Vagina (tissue), 2 donors: ENCODE measurements at places on chromosomes 6 and 20. TPM values are rescaled to one million over a fixed set of nuclear protein-coding genes. Genes with fewer than 3 reads are reported as not detected.

The PRICKLE4 gene
- total RNA-seq, result 10.1 TPM

The BYSL gene
- 16.0 TPM for total RNA-seq

- no peak for DNase-seq
Measured at GRCh38 chr6:100062621-100063020, 68.6 kb upstream of the MCHR2 start.

GRCh38 chr6:18763086-18763485 is 375.9 kb downstream of the RNF144B start:
- DNase-seq, result no peak

- no peak for DNase-seq
Measured at GRCh38 chr20:50722424-50723155, 8.8 kb upstream of the PARD6B start.

DNA sequence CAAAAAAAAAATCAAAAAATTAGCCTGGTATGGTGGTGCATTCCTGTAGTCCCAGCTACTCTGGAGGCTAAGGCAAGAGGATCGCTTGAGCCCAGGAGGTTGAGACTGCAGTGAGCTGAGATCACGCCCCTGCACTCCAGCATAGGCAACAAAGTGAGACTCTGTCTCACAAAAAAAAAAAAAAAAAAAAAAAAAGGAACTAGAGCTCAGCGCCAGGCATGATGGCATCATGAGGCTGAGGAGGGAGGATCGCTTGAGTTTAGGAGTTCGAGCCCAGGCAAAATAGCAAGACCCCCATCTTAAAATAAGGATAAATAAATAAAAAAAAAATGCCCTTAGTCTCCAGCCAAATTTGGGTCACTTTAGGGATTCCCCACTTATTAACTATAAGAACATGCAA is 40.4 kb upstream of the PIM1 start:
- no peak for DNase-seq

The LAMA5 gene
- total RNA-seq, result 150 TPM

DNA sequence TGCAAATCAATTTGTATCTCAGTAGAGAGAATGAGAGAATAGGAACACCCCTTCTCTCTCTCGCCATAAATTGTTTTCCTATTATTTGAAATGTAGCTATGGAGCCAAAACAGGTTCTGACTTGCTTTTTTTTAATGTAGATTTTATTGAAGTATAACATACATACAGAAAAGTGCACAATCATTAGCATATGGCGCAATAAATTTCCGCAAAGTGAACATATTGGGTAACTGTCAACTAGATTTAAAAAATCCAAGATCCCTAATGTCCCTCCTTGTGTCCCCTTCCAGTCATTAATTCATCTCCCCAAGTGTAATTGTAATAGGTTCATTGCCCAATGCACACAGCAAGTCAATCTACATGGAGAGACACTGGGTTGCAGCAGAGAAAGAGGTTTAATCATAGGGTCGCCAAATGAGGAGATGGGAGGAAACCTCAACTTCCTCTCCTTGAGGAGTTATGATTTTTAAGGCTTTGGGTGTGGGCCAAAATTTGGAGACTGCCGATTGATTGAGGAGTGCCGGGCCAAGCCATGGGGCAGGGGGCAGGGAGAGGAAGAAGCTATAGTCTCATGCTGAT is 43.3 kb upstream of the TGM3 start:
- DNase-seq, result no peak

DNA sequence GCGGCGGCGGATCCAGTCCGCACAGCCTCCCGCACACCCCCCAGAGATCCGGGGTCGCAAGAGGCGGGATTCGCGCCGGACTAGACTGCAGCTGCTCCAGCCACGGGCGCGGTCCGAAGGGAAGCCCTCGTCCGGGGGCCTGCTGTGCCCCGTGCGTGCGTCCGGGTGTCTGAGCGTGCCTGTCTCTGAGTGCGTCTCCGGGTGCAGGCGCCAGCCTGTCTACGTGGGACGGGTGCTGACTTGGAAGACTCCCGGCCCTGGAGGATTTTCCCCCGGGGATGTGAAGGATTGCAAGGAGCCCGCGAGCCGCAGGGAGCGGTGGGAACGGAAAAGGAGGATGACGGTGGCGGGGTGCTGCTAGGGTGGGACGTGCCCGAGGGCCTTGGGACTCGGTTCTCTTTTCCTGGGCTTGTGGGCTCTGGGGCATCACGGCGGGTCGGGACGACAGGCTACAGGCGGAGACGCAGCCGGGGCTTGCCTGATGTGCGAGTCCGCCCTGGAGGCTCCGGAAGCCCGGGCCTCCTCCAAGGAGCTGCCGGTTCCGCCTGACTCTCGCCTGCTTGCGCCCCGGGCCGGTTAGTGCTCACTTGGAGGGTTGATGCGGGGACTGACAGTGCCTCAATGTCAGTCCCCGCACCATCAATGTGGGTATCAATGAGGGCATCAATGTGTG is 5.7 kb downstream of the MAFB start:
- no peak for DNase-seq

GRCh38 chr6:7939864-7940228 is 29.3 kb upstream of the TXNDC5 start:
- no peak for DNase-seq

DNA sequence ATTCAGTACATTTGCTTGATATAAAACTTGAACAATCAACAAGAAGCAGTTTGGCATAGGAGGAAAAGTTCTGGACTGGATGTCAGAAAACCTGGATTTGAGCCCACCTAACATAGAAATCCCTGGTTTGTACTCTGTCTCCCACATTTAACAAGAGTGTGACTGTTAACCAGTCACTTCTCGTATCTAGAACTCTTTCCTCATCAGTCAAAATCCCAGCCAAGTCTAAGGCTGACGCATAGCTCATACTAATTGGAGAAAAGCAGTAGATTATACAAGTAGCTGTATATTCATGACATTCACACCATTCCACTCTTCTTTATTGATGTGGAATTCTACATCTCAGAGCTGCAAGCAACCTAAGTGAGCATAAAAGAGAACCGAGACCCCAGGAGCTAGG is 222.7 kb downstream of the PHACTR1 start:
- no peak for DNase-seq

- DNase-seq, result no peak
Measured at GRCh38 chr20:12482661-12483060, 526.1 kb upstream of the SPTLC3 start.

The SLC22A16 gene
- not detected for total RNA-seq

- DNase-seq, result no peak
Measured at GRCh38 chr20:63000958-63001357, 5.8 kb downstream of the BHLHE23 start.

The SOX18 gene
- 57.2 TPM for total RNA-seq

GRCh38 chr6:149392535-149392934 is 7.5 kb upstream of the SUMO4 start:
- DNase-seq, result no peak

GRCh38 chr6:45072016-45072415 is 256.1 kb upstream of the RUNX2 start:
- no peak for DNase-seq

The CTNNBL1 gene
- 40.3 TPM for total RNA-seq

GRCh38 chr6:139295901-139296300 is 4.1 kb upstream of the TXLNB start:
- DNase-seq, result no peak

The JPH2 gene
- total RNA-seq, result 13.8 TPM

The SGK2 gene
- 5.4 TPM for total RNA-seq

DNA sequence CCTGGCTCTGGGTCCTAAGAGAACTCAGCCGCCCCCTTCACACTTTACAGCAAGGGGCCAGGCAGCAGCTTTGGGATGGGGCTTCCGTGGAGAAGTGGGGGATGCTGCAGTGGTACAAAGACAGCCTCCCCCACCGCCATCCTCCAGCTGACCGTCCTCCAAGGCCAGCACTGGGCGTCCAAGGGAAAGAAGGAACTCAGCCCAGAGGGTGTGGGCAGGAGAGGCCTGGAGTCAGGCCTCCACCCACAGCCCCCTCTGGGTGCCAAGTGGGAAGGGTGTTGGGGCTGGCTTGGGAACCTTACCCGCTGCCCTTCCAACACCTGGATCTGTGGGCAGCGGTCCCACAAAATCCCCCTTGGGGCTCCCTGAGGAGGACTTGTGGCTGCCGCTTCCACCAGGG is 13.1 kb downstream of the STMN3 start:
- no peak for DNase-seq

GRCh38 chr6:145547594-145548335 is 187.6 kb downstream of the EPM2A start:
- no peak for DNase-seq

The NHLRC1 gene
- 0.74 TPM for total RNA-seq

The TPMT gene
- 11.0 TPM for total RNA-seq

The TCP11 gene
- total RNA-seq, result not detected

GRCh38 chr6:18155864-18156421 is 721 bp downstream of the KDM1B start:
- peak; percentile 91 for DNase-seq
